ENCODE measurements at places on chromosomes 1 and 21.

DNA sequence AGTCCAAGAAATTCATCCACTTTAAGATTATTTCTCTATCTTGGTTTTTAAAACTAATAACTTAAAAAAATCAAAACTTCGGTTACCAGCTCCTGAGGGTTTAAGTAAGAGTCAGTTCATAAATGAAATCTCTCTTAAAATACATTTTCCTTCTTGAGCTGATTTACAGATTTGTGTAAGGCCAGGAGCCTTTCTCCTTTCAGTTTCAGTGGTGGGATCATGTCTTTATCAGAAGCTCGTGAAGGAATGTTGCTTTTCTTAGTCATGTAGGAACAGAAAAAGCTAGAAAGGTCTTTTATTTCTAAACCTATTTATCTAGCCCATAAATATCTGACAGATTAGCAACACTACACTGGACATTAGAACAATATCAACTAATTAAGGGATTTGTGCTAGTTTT, 390.2 kb downstream of the GPATCH2 start:
- DNase-seq, result no peak

- DNase-seq, result peak; percentile 96
Measured at GRCh38 chr1:35708441-35708921, 10.2 kb downstream of the C1orf216 start.

GRCh38 chr21:42523941-42524340, 10.3 kb downstream of the SLC37A1 start:
- peak; percentile 42 for DNase-seq

- no peak for DNase-seq
Measured at GRCh38 chr1:206025283-206025820, 1.7 kb upstream of the CTSE start.

DNA sequence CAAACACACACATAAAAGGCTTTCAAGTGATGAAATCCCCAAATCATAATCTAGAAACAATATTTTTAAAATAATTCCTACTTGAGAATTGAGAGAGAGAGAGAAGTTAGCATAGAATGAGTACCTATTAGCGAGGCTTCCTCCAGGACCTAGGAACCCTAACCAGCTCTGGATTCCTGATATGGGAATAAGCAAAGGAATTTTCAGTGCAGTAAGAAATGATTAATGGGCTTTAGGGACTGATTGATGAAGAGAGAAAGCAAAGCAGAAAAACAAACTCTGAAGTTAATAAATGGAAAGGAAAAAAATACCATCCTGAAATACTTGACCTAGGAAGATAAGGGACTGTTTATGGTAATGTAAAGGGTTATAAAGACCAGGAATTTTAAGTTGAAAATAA, 60.6 kb downstream of the WARS2 start:
- no peak for DNase-seq

- DNase-seq, result no peak
Measured at GRCh38 chr1:25746299-25747045, 53.5 kb upstream of the SELENON start.

- no peak for DNase-seq
Measured at GRCh38 chr1:19750101-19750881, 49.4 kb downstream of the TMCO4 start.

- DNase-seq, result no peak
Measured at GRCh38 chr1:43307458-43308158, 6.8 kb downstream of the TIE1 start.

DNA sequence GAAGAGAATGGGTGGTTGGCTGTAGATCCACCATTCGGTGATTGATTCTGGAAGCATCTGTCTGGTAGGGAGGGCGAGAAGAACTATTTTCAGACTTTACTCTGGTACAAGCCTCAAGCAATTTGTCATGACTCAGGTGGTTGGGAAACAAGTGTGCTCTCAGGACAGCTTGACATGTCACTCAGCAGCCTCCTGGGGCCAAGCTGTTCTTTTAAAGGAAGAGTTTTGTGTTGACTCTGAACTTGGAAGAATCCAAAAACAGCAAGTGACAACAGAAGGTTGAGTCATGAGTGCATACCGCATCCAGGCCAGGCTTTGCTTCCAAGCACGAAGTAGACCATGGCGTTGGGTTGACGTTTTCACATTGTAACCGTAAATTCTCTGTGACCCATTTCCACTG, 65.9 kb downstream of the CLIC6 start:
- DNase-seq, result no peak

DNA sequence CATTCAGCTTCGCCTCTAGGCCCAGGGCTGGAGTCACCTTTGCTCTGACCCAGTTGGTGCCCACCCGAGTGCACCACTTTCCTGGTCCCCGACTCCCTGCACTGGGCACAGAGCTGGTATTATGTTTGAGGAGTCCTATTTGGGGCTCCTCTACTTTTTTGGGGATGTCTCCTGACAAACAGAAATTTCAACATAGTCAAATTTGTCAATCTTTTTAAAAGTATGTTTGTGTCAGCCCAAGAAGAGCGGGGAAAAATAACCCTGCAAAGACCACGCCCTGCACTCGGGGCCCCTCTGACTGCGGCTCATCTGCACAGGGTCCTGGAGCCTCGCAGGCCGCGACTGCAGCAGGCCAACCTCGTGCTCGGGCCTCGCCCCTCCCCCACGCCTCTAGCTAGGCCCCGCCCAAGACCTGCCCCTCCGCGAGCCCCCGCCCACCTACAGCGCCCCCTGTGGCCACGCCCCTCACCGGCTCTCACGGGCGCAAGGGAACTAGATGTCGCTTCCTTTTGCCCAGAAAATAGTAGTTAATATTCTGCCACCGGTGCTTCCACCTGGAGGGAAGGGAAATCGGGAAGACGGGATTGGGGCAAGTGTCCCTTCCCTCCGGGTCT, 11.4 kb downstream of the FAM229A start:
- no peak for DNase-seq

DNA sequence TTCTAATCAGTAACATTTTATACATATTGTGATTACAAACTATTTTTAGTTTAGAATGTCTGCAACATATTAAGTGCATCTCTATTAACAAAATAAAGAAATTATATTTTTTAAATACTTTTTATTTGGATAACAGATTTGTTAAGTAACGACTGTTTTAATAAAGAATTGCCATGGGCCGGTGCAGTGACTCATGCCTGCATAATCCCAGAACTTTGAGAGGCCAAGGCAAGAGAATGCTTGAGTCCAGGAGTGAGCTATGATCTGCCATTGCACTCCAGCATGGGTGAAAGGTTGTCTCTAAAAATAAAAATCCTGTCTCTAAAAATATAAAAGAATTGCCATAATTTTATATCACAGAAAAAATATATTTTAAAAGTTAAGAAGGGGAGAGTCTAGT, 4.1 kb downstream of the LRRIQ3 start:
- no peak for DNase-seq

GRCh38 chr1:209493559-209493958, 90.0 kb upstream of the CAMK1G start:
- DNase-seq, result no peak

GRCh38 chr1:76949503-76949902, 82.2 kb downstream of the ST6GALNAC5 start:
- no peak for DNase-seq

- no peak for DNase-seq
Measured at GRCh38 chr1:214808845-214809460, 206.0 kb downstream of the CENPF start.

DNA sequence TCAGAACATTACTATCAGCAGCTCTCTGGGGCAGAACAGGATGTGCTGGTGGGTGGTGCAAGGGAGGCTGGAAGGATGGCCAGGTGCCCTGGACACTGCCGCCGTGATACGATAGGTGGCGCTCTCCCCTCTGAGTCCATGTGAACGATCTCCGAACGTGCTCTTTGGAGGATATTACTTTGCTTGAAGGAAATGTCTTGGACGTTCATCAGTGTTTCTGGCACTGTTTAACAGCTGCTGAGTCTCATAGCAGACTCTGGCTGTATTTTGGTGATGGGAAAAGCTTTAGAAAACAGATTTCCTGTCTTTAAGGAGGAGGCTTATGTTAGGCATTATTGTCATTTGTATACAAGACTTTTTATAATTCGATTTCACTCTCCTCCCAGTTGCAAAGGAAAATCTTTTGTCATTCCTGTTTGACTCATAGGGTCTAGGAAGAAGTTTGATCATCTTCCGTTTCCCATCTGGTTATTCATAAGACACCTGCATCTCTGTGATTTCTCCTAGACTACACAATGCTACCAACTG, 386.2 kb upstream of the ADGRL2 start:
- DNase-seq, result no peak

Data from DMS79 (cell line).